ENCODE measurements at places on chromosomes 2 and 18.

GRCh38 chr2:152426801-152427200 is 91.8 kb downstream of the FMNL2 start:
- no peak for DNase-seq

DNA sequence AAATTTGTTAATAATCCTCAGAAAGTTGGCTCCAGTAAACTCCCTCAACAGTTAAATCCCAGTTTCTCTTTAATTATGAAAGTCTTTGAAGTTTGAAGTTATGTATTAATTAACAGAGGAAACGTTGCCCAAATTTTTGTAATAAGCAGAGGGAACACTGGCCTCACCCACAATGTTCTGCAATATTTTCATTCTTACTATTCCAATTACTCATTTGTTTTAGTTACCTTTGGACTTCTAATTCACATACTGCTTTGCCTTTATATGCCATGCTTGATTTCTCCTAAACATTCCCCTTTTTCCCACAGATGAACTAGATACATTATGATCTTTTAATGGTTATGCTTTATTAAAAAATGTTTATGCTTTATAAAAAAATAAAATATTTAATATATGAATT is 61.3 kb downstream of the RELCH start:
- DNase-seq: no peak

DNA sequence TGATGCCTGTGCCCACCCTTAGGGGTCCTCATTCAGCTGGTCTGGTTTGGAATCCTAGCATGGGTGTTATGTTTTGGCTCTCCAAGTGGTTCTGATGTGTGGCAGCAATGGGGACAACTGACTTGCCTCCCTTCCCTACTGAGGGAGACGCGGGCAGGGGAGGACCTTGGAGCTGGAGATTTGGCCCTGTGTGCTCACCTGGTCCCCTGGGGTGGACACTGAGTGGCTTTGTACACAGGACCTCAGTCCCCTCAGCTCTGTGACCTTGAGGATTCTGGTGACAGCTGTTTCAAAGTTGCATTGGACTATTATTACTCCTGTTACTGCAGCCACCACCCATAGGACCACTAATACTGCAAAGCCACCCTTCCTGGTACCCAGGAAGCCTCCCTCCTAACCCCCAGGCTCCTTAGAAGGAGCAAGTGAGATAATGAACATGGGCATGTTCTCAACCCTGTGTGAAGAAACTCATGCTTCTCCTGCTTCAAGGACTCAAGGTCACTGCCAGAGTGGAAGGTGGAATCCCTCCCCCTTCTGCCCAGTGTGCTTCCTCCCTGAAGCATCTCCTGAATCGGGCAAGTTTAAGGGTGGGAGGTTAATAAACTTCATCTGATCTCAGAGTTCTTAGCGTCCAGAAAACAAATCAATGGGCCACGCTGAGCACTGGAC is 26.5 kb downstream of the TMEM182 start:
- DNase-seq: no peak

DNA sequence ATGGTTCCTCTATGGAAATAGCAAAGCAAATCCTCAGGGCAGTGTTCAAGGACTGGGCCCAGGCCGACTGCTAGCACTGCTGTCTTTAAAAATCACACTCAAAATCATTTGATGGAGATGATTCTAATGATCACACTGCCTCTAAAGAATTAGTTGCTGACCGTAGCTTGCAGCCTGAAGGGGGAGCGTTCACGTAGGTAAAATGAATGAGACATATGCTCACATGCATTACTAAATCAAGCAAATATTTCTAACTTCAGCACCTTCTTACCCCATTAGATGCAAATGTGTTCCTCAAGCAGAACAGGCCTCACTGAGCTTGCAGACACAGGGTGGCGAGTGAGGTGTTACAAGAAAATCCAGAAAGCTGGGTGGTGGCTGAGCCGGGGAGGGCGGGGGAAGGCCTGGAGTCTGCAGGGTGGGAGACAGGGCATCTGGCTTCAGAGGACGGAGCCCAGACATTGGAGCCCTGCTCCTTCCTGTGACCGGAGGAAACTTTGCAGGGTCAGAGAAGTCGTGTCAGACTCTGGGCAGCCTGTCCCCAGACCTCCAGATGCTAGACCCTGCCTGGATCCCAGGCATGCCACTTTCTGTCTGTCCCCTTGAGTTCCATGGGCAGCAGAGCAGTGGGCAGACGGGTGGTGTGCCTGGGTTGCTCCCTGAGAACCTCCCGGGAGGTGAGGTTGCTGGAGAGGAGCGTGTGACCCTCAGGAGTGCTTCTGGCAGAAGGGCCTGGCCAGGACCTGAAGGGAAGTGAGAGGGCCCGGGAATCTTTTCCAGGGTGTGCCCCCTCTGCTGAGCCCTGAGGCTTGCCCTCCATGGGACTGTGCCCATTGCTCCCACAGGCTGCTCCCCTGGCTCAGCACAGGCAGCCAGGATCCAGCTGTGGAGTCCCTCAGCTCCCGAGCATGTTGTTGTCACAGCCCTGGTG is 7.1 kb upstream of the NPPC start:
- DNase-seq: no peak

DNA sequence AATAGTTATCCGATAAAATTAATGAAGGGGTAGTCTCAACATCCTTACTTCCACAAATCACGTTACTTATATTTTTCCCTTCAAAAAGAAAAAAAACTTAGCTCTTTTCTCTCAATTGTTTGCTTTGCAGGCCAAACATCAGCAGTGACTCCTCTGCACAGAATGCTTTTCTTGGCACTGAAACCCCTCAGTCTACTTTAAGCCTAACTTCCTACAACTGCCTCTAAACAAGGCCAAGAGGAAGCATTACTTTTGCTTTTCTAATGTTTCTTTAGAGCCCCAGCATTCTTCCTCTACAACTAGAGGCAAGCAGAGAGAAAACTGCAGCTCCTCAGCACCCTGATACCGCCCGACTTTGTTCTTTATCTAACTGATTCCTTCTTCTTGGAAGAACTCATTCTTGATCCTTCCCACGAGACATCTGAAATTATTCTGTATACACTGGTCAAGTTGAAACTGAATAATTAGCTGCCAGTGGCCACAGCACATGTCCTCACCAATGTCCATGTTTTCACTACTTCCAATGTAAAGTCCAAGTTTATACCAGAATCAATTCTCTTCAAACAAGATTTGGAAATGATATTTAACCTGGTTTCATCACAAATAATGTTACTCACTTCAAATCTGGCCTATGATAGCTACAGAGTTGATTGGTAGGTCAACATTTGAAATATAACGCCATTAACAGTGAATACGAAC is 55.3 kb downstream of the DTNB start:
- no peak for DNase-seq

DNA sequence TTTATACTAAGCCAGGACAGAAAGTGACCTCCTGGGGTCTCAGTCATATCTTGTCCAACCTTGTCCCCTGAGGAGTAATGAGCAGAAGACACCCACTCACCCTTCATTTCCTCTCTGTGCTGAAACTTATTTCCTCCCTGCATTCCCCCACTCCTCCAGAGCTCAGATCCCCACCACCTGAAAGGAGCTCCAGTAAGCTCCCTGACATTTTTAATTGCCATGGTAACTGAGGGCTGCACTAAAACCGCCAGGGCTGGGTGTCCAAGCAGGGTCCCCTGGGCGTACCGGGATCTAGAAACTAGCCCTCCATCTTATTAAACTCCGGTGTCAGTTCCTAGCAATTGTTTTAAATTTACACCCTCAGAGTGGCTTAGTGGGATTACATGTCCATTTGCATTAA is 393.3 kb upstream of the HNRNPA3 start:
- no peak for DNase-seq

GRCh38 chr2:159275111-159275510 is 11.4 kb downstream of the WDSUB1 start:
- no peak for DNase-seq

- DNase-seq: no peak
Observed at GRCh38 chr2:10934979-10935350, 23.2 kb downstream of the KCNF1 start.

Data from NCI-H2227 treated with DMSO at 0.1 percent for 48 hours (cell line).